ENCODE measurements at places on chromosomes 4 and X.

DNA sequence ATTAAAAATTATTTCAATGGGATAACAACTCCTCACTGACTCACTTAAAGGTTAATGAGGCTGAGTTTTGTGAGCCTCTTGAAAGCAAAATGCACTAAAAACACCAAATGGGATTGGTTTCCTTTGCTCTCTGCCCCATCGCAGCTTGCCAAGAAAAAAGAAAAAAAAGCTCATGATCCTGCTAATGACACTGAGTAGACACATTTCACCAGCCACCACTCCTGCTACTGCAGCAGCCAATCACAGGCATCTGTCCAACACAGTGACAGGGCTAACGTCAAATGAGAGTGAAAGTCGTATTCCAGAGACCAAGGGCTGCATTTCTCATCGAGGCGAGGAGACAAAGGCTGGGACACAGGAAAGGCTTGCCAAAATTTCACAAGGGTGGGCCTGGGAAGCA is 5.2 kb downstream of the APBB2 start:
- DNase-seq = no peak

GRCh38 chr4:114041117-114041475 is 61.6 kb upstream of the ARSJ start:
- no peak for DNase-seq

DNA sequence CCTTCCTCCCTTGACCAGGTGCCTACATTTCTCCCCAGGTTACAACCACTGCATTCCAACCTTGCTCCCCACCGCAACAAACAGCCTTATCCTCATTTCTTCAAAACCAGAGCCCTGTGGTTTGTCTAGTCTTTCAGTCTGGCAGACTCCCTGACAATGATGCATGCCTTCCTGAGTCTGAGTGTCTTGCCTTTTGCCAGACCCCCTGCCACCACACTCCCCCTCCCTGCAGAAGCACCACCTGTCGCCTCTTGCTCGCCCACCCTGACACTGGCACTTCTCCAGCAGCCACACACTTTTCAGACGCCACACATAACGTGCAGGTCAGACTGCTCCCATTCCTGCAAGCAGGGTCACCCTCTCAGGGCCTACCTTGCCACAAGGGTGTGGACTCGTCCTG is 349.2 kb upstream of the NOCT start:
- DNase-seq = no peak

DNA sequence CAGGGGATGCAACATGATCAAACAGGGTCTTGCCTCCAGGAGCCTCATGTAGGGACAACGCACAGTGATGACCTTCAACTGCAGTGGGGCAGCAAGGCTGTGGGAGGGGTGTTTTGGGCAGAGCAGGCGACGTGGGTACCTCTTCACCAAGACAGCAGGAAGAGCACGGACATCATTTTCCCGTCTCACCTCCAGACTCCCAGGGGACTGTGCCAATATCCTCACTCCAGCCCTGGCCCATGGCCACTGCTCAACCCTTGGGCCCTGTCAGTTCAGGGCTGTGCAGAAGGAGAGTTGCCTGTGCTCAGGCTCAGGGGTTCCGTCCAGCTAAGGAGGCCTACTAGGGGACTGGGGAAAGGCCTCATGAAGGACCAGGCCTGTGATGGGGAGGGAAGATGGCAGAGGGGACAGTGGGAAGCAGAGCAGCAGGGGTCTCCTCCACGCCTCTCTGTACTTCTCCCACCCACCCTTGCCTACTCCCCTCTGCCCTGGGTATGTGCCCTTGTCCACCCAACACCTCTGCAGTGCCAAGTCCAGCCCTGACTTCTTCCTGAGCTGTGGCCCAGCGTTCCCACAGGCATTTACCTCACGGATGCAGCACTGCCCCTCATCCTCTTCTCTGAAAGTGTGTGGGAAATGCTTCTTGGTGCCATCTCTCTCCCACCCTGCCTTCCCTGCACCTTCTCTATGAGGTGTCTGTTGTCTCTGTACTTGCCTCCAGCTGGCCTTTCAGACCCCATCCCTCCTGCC is 1.4 kb downstream of the IL9R start:
- DNase-seq = no peak

GRCh38 chr4:64407000-64407399 is 2.2 kb downstream of the TECRL start:
- DNase-seq = no peak

DNA sequence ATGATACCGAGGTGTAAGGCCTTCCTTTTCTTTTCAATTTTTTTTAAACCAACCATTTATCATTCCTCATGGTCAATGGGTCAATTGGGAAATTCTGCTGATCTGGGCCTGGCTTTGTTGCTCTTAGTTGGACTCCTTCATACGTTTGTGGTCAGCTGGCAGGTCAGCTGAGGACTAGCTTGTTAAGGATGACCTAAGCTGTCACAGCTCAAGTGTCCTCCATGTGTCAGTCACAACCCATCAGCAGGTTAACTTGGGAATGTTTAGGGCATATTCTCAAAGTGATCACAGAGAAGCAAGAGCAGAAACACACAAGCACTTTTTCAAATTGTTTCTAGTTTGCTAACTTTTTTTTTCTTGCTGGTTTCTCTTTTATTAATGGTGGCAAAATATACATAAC is 117.4 kb upstream of the MAB21L2 start:
- DNase-seq = no peak

GRCh38 chr4:100100985-100101384 is 89.3 kb downstream of the DDIT4L start:
- DNase-seq = no peak

DNA sequence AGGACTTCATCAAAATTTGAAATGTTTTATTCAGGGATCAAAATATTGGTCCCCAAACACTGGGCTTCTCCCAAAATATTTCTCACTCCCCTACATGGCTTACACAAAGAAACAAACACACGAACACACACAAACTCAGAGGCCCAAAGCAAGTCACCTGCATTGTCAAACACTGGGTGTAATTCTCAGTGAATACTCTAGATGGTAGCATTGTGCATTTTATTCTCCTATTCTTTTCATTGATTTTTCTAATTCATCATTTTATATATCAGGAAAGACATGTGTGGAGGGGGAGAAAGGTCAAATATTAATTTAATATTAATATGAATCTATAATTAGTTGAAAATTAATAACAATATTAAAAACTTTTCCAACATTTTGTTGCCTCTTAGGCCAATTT is 72.3 kb upstream of the TNMD start:
- DNase-seq = no peak

- DNase-seq = no peak
Measured at GRCh38 chrX:130846746-130847145, 56.3 kb downstream of the ENOX2 start.

DNA sequence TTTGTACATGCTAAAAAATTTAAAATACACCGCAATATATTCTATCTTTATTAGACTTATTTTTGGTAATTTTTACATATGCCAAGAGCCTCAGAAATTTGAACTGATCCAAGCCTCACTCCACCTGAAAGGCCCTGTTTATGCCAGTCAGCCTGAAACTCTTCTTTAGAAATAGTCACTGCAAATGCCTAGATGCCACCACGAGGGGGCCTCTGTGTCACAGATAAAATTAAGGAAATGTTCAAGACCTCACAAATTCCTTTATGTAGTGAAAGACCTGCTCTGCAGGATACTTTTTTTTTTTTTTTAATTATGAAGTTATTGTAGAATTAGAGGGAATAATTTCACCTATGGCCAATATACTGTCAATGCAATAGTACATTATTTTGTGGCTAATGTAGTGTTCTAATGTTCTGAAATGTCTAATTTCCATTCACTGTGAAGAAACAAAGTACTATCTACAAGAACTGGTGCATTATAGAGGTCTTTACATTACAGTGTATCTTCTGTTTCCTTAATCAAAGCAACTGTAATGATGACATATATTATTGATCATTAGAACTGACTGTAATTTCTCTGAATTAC is 69.8 kb downstream of the DTHD1 start:
- DNase-seq = peak; percentile 78

DNA sequence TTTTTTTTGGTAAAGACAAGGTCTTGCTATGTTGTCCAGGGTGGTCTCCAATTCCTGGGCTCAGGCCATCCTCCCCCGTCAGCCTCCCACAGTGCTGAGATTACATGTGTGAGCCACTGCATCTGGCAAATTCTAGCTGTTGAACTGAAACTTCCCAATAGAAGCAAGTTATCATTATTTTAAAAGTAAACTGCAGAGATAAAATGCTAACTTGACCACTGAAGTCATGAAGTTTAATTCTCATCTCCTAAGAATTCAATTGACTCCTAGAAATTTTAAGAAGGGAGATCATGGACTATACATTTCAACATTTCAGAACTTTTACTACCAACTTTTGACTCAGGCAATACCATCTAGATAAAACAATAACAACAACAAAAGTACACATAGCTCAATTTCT is 11.7 kb upstream of the EXOSC9 start:
- DNase-seq = no peak

- no peak for DNase-seq
Measured at GRCh38 chr4:23814996-23815660, 74.7 kb downstream of the PPARGC1A start.

DNA sequence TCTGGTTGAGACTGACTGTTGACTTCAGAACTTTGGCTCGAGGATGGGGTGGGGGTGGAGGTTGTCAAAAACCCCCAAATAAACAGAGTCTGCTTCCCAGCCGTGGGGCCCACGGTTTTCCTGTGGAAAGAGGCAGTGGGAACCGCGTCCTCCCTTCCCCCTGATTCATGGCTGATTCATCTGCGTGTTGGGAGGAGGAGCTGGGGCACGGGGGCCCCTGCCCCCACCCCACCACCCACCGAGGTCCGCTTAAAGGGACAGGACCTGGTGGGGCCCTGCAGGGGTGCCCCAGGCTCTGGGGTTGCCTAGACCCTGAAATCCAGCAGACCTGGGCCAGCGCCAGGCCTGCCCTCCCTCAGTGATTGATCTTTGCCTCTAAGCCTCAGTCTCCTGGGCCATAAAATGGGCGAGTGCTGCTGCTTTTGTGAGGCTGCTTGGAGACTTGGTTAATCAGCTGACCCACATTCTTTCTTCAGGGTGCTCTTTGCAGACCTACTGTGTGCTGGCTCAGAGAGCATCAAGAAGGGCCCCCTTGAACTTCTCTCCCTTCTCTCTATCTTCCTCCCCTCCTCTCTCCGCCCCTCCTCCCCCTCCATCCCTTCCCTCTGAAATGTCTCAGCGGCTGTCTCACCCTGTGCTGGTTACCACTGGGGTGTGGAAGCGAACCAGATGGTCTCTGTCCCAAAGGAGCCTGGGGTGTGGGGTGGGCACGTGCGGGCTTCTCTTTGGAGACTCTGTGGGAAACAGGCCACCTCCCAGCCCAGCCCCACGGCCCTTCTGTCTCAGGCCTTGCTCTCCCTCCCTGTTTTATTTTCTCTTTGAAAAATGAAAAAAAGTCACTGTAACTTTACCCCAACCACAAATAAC is 9.1 kb downstream of the HTRA3 start:
- DNase-seq = no peak

DNA sequence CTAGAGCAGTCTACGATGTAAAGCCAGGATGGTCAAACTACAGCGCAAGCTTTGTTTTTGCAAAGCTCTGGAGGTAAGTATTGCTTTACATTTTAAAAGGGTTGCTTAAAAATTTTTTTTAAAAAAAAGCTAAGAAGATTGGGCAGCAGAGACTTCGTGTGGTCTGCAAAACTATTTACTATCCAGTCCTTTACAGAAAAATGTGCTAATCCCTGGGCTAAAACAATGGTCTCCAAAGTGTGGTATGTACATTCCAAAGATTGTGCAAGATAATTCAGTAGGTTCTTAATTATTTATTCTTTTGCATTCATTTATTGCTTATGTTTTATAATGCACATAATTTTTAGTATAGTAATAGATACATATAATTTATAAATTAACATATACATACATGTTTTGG is 113.2 kb downstream of the MFAP3L start:
- no peak for DNase-seq

GRCh38 chrX:11562570-11562969 is 103.2 kb downstream of the ARHGAP6 start:
- DNase-seq = no peak

GRCh38 chr4:147599769-147600168 is 17.4 kb upstream of the TMEM184C start:
- no peak for DNase-seq

- DNase-seq = no peak
Measured at GRCh38 chr4:110853242-110853641, 230.4 kb upstream of the PITX2 start.

Data from stimulated activated effector memory CD8-positive, alpha-beta T cell treated with anti-CD3 and anti-CD28 coated beads, Interleukin-12 subunit alpha, Interleukin-12 subunit beta, amount 100 ng/mL, for 72 hours (primary cell).